ENCODE measurements at places on chromosomes 16 and 17.

GRCh38 chr16:73046849-73047214 is 1.1 kb downstream of the ZFHX3 start:
- DNase-seq = no peak

DNA sequence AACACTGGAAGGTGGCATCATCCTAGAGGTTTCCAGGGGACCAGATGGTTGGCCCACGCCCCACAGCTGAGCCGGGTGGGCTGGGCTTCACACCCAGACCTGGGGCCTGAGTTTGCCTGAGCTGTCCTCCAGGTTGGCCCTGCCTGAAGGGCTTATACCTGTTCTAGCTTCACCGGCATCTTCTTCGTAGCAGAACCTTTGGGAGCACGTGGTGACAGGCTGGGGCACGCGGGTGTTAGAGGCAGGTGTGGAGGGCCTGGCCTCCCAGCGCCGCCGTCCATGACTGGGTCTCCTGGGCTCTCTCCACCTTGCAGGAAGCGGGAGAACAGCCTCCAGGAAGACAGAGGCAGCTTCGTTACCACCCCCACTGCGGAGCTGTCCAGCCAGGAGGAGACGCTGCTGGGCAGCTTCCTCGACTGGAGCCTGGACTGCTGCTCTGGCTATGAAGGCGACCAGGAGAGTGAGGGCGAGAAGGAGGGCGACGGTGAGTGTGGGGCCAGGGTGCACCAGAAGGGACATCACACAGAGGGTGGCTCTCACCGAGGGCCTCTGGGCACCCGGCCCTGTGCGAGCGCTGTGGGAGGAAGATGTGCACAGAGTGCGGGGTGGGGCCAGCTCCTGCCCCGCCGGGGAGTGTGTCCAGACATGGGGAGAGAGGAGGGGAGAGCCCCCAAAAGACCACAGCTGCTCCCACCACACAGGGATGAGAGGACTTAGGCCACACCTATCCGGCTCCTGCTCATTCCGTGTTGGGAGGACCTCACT is 4.6 kb upstream of the TEDC2 start:
- no peak for DNase-seq

DNA sequence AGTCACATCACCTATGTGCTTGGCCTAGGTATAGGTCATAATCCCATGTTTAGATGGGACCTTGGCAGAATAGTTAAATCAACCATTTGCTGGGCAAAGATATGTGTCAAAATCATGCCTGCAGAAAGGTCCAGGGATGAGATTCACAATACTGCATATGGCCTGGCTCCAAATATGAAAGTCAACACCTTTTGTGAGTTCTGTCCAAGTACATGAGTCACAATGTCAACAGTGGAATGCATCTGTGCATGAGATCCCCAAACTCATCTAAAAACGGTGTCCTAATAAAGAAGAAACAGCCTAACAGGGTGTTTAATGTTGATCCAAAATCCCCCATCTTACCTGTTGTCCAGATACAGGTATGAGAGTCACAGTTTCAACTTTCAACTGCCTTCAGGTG is 1847.5 kb downstream of the TP53TG3F start:
- no peak for DNase-seq

- DNase-seq = no peak
Measured at GRCh38 chr17:28475151-28475900, 1.9 kb downstream of the SLC13A2 start.

DNA sequence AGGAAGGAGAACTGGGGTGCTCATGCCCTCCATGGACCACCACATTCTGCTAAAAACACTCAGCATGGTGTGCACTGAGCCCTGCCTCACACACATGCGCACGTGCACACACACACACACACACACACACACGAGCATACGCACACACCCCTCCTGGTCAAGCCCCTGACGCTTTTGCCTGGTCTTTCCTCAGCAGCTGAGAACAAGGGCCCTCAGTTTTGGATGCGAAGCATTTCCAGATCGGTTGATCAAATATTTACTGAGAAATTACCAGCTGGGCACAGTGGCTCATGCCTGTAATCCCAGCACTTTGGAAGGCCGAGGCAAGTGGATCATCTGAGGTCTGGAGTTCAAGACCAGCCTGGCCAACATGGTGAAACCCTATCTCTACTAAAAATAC is 20.1 kb upstream of the RAI1 start:
- DNase-seq = no peak

DNA sequence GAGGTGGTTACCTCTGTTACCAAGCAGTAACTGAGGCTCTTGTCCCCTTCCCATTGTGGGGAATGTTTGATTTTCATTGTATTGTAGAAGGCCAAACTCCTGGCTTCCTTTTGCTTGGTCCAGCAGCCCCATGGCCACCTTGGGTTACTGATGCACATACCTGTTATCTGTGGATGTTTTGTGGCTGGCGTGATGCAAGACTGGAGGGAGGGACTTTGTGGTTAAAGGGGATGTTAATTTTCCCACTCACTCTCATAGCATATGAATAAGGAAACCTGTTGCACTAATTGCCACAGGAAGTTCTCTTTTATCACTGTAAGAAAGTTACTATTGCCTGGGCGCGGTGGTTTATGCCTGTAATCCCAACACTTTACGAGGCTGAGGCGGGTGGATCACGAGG is 168.6 kb upstream of the HS3ST4 start:
- no peak for DNase-seq

- DNase-seq = no peak
Measured at GRCh38 chr17:74728702-74729075, 8.4 kb upstream of the RAB37 start.

- no peak for DNase-seq
Measured at GRCh38 chr16:20743591-20743990, 2.0 kb upstream of the THUMPD1 start.

DNA sequence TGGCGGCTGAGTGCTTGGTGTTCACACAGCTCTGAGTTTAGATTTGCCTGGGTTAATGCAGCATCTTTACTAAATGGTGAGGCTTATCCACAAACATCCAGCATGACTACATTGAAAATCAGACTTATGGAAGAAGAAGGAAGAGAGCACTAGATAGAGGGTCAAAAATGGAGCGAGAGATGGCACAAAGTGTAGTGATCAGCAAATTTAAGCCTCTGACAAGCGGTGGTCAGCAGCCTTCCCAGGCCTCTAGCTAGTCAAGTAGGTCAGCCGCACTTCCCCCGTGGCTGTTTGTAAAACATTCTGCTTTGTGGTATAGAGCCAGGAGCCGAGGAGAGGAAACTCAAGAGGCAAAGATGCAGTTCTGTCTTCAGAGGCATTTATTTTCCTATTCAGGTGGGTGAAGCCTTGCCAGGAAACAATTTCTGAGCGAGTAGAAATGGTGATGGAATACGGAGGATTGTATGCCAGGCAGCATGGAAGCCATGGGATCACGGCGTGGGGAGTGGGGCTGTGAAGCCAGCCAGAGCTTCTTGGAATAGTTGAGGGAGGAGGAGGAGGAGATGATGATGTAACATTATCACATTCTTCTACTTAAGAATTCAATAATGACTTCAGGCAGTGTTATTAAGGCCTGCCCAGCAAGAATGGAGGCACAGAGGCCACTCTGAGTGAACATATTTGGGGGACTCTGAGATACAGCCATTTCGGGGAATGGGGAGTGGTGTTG is 118.9 kb downstream of the MSI2 start:
- DNase-seq = no peak

GRCh38 chr17:81566461-81567126 is 14.4 kb upstream of the FAAP100 start:
- DNase-seq = no peak

DNA sequence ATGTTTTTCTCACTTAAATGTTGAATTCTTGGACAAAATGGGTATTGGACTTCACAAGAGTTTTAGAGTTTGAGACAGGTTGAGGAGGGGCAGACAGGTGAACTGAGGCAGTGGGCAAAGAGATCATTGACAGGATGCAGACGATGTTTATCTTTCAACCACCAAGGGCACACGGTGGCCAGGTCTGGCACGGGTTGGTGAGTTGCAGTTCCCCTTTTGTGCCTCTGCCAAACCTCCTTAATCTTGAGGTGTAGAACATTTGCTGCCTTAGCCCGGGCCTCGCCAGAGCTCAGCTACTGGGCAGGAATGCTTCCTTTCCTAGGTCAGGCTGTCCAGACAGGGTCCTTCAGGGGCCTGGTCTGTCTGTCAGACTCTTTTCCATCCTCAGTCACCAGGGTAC is 567.4 kb upstream of the SOX9 start:
- DNase-seq = no peak

DNA sequence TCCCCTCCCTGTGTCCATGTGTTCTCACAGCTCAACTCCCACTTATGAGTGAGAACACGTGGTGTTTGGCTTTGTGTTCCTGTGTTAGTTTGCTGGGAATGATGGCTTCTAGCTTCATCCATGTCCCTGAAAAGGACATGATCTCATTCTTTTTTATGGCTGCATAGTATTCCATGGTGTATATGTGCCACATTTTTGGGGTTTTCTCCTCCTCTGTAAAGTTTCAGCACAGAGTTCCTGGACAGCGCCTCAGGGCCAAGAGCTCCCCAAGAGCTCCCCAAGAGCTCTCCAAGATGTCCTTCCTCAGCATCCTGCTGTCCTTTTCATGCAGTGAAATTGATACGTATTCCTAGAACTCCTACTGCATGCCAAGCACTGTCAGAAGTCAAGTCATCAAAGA is 6.9 kb upstream of the ABAT start:
- DNase-seq = no peak

DNA sequence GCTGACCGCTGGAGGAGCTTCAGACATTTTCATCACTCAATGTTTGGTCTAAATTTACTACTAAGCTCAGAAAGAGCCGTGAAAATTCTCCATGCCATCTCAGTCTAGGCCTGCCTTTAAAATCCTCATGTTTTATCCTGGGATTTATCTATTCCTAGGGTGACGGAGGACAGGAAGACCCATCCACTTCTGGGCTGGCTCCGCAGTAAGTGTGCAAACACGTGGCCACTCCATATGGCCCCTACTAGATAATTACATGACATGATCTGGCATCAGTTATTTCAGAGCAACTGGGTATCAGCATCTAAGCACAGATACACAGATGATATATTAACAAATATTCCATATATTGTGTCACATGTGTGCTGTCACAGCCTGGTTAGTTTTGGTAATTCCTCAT is 77.8 kb upstream of the HS3ST4 start:
- no peak for DNase-seq

GRCh38 chr17:18186627-18186982 is 3.0 kb downstream of the ALKBH5 start:
- DNase-seq = no peak

GRCh38 chr16:88651276-88651988 is 579 bp upstream of the CYBA start:
- DNase-seq = no peak

GRCh38 chr16:19085679-19086200 is 18.3 kb downstream of the COQ7 start:
- DNase-seq = no peak

GRCh38 chr17:65856865-65857264 is 295.4 kb upstream of the AXIN2 start:
- no peak for DNase-seq

- DNase-seq = no peak
Measured at GRCh38 chr16:47865337-47865855, 290.4 kb downstream of the ABCC12 start.

- no peak for DNase-seq
Measured at GRCh38 chr17:5976251-5976650, 93.9 kb upstream of the WSCD1 start.

Measured in NCI-H187 treated with DMSO at 0.1 percent for 48 hours (cell line).